ENCODE measurements at places on chromosomes 16 and 17.

DNA sequence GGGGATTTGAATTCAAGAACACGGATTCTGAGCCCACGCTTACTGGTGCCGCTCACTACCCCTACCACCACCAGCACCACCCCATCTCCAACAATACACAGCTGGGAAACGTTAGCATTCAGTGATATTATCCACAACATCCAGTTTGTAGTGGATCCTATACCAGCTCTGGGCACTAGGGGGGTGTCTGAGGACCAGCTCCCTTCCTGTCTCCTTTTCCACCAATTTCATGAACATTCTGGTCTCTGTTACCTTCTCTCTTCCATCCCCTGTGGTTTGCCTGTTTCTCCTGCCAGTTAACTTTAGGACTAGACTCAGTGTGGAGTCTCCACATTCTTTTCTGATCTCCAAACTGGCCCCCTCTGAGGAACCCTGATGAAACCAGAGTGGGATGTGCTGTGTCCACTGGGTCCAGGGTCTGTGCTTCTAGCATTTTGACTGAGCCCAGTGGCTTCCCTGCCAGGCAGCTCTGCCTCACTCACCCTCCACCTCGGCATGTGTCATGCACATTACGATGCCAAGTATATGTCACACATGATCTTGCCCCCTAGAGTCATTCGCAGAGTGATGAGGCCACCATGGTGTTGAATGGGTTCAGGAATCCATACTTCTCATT is 187.0 kb upstream of the CDH13 start:
- no peak for DNase-seq

DNA sequence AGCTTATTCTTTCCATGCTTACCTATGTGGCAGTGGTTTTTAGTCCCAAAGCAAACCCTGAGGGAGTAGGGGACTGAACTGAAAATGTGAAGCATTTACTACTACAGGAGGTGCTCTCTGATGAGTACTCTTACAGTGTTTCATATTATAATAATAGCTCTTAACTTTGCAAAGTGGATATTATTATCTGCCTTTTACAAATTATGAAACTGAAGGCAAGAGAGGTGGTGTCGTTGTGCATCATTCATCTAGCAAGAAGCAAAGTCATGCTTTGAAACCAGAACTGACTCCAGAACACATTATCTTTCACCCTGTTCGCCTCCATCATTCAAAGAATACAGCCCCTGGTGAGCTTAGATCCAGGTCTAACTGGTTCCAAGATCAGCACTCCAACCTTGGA is 8.2 kb upstream of the KCNH6 start:
- DNase-seq: no peak

DNA sequence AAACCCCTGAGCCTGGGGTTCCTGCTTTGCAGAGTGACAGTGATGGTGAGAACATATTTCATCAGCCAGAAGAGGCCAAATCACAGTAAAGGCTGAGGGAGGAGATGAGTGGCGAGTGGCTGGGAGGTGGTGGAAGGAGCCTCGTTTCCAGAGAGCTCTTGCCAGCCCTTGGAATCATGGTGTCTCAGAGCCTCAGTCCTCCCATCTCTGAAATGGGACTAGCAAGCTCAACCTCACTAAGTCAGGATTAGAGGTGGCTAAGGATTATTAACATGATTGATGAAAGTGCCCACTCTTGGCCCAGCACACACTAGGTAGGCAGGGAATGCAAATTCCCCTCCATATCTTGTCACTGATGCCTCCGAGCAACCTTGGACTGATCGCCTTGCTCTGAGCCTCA is 43.0 kb downstream of the IL4R start:
- no peak for DNase-seq

DNA sequence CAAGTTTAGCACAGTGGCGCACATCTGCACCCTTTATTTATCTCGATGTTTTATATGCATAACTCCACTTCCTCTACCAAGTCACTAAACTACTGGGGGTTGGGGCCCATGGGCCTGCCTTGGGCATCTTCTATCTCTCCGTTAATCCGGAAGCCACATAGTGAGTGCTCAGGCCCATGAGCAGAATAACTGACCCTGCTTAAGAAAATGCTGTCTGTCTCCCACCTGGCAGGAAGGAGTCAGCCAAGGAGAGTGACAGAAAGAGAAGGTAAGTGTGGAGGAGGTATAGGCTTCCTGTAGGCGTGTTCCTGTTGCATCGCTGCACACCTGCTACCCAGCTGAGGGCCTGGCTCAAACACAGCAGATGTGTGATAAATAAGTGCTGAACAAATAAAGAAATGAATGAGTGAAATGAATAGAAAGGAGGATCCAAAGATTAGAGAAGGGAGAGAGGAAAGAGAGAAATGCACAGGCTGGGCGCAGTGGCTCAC is 320.1 kb downstream of the SLC39A11 start:
- DNase-seq: no peak

DNA sequence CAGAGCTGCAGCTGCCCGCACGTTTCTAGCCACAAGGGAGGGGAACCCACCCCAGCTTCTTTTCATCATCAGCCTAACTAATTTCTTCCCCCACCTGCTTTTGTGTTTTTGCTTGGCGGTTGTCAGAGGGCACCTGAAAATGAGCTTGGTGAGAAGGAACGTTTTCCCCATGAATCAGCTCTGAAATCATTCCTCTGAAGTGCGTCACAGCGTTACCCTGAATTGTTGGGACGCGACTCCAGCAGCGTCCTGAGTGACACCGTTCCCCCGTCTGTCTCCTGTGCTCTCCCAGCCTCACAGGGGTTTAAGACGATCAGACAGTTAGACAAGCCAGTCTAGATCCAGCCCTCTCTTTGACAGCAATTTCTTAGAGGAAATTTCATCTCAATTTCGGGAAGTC is 722.9 kb upstream of the EEF2KMT start:
- DNase-seq: no peak

- no peak for DNase-seq
Observed at GRCh38 chr16:1117176-1117900, 21.3 kb upstream of the C1QTNF8 start.

DNA sequence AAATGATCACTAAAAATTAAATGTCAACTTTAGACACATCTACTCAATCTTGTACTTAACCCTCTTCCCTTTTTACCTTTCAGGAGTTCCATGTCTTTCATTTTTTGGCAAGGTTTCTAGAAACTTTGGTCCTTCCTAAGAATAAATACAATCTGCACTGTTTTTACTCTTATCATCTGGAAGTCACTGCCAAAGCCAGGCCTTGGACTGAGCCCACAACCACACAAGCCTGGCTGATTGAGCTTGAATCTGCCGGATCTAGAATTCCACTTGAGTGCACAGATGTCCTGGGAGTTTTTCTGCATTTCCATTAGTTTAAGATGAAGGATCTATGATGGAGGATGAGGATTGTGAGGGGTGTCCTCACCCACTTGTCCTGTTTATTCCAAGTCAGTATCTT is 126.1 kb downstream of the VPS53 start:
- no peak for DNase-seq

- no peak for DNase-seq
Observed at GRCh38 chr17:50153650-50154575, 3.4 kb upstream of the PPP1R9B start.

DNA sequence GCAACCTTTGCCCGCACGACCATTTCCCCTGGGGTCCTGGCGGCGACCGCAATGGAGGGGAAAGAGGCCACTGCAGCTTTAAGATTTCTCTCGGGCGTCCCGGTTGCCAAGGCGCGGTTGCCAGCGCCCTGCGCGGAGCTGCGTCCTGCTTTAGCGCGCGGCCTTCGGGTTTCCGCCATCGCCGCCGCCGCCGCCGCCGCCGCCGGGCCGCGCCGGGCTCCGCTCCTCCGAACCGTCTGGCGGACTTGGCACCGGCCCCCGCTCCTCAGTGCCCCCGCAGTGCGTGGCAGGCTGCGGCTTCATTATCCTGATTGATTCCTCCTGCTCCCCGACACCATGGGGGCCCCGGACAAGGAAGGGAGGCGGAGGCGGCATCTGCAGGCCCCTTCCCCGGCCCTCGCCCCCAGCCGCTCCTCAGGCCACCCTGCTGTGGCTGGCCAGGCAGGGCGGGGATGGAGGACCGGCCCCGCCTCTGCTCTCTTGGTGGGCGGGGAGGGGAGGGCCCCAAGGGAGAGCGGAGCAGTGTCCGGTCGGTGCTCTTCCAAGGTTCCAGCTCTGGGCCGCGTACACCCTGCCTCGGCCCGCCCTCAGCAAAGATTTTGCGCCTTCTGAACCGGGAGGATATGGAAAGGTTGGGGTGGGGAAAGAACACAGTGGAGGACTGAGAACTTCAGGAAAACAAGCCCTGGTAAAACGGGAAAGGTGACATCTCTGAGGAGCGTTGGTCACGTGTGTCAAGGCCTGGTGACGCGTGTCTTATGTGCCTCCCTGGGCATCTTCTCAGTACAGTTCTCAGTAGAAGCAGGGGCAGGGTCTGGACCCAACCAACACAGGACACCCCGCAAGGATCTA is 34.0 kb downstream of the NEUROD2 start:
- DNase-seq: no peak

DNA sequence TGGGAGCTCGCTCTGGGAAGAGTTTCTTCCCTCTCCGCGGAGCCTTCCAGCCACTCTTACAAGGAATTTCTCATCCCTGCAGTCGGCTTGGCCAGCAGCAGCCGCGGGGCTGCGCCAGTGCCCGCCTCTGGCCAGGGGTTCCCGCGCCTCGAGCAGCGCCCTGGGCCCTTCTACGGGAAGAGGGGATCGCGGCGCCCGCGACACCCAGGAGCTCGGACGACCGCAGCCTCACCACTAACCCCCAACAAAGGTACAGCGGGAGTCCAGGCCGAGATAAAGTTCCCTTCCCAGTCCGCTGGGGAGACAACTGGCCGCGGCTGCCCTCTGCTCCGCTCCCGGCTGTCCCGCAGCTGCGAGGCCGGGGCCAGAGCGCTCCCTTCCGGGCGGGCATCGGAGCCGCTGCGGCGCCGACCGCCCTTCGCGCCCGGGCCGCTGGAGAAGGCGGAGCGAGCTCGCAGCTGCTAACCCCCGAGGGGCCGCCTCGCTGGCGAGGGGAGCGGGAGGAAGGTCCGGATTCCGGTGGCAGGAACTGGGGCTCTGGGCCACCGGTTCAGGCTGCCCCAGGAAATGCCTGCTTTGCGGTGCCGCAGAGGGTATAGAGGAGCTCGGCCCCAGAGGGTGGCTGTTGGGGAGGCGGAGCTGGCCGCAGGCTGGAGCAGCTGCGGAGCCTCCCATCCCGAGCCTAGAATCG is 3.6 kb upstream of the HS3ST3B1 start:
- no peak for DNase-seq

All from NCI-H1694 treated with DMSO at 0.1 percent for 48 hours (cell line).